ENCODE measurements at places on chromosomes 12 and 14. TPM values are rescaled to one million over a fixed set of nuclear protein-coding genes. Genes with fewer than 3 reads are reported as not detected.

DNA sequence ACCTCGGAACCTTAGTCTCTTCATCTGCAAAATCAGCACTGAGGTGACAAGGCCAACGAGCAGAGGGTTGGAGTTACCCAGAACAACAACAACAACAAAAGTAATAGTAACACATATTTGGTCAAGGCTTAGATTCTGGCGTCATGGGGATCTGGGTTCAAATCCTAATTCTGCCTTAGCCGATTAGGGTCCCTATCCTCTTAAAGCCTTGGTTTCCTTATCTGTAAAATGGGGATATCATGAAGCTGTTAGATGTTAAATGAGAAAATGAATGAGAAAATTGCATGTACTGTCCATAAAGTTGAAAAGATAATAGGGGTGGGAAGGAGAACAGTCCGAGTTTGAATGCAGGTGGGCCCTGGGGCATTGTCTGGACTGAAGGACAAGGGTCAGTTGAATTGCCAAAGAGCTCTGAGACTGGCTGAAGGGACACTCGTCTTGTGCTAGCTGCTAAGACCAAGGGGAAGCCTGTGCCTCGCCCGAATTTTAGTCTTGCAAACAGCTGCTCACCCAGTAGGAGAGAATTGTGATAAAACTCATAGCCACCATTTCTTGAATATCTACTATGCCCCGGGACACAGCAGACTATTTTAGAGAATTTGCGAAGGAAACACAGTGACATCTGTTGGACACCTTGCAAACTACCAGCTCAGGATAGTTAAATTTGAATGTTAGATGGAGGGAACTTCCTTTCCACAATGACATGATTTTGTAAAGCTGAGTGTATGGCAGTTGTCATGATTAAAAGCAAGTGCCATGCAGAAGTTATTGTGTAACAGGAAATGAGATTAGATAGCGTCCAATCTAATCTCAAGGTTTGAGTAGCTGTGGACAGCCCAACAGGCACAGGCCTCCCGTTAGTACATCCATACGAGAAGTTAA lies 6.8 kb upstream of the HNF1A start:
- peak; percentile 83 for DNase-seq

GRCh38 chr14:37257501-37258070 lies 59.8 kb downstream of the MIPOL1 start:
- DNase-seq: no peak

DNA sequence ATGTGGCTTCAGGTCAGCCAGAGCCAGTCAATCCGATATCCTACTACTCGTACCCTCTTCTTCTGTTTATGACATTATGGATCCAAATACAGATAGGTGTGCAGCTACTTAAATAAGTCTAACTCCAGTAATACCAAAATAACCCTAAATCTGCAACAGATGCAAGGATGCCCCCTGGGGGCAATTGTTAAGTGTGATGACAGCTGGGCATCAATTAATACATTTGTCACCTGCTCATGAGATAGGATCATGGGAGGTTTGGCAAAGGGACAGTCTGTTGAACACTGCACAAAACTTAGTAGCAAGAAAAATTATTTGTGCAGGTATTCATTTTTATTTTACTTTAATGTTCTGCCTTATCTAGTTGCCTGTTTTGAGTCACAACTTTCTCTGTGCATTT lies 83.2 kb downstream of the SLC38A6 start:
- DNase-seq: peak; percentile 20

DNA sequence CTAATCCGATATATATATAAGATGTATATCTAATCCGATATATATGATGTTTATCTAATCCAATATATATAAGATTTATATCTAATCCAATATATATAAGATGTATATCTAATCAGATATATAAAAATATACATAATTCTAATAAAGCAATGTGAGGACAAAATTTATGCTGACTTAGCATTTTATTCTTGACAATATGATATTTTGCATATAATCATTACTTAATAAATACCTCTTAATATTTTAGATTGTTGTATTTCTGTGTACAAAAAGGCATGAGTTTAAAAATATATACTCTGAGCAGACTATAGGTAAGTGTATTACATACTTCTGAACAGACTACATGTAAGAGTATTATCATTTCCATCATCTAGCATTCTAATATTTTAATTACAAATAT lies 18.9 kb downstream of the GLIPR1L2 start:
- no peak for DNase-seq

- peak; percentile 59 for DNase-seq
These were observed 17.4 kb downstream of the SDSL start for GRCh38 chr12:113439606-113440030.

- DNase-seq: no peak
These were observed 30.9 kb downstream of the CCDC60 start for GRCh38 chr12:119365451-119365850.

Gene STON2
- total RNA-seq: not detected

DNA sequence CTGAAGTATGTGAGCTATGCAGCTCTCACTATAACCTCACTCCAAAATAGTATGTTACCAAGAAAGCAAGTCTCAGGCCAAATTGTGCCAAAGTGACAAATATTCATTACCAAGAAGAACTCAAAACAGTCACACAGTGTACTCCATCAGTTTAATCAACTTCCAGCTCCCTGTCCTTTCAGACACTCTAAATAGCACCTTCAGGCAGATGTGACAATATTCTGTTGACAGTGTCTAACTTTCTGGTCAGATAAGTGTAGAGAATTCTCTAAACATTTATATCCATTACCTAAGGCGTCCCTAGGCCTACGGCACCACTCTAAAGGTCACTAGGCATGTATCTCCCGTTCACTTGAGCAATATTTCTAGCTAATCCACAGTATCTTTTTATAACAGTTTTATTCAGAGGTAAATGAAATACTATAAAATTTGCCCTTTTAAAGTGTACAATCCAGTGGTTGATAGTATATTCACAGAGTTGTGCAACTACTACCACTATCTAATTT lies 21.7 kb downstream of the CPNE8 start:
- no peak for DNase-seq

DNA sequence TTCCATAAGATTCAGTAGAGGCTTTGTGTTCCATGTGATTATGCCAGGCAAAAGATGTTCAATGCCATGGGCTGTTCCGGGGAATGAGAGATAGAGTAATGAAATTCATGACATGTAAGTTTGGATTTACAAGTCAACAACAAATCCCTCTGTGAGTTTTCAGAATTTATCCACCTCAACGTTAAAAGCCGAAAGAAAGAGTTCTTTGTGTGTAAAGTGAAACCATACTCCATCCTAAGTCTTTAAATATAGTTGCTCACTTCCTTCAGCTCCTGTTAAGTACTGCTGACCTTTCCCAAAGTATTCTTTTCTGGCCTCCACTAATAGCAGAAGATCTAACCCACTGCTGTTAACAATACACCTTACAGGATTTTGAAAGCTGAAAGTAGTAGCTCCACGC lies 190.0 kb downstream of the TMX1 start:
- DNase-seq: no peak

DNA sequence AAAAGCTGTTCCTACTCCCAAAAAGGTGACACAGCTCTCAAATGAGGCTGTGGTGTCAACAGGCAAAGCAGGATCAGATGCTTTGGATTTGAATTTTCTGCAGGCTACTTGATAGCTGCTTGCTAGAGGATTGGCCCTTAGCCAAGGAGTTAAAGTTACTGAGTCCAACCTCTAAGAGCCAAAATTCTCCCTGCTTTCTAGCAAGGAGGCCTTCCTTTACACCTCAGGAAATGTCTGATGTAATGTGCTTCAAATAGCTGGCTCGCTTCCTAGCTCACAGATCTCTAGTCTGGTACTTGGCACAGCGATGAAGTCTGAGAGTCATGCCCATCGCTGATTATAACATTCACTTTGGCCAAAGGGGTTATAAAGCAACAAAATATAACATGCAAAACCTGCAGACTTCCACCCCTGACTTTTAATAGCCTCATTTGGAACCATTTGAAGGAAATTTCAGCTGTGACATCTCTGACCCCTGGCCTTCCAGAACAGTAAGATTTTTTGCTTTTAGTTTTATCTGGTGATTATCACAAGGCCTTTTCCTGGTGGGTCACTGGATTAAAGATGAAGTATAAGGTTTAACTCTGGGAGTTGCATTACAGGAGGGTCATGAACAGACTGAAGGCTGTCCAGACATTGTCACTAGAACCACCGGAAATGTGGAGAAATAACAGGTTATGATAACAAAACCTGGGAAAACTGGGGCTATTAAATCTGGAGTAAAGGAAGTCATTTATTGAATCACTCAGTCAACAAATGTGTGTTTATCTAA lies 189.7 kb downstream of the EPS8 start:
- no peak for DNase-seq

GRCh38 chr14:92651758-92652406 lies 96.5 kb downstream of the LGMN start:
- no peak for DNase-seq

Gene CLEC9A
- total RNA-seq: not detected

Gene PPP1R36
- total RNA-seq: not detected

DNA sequence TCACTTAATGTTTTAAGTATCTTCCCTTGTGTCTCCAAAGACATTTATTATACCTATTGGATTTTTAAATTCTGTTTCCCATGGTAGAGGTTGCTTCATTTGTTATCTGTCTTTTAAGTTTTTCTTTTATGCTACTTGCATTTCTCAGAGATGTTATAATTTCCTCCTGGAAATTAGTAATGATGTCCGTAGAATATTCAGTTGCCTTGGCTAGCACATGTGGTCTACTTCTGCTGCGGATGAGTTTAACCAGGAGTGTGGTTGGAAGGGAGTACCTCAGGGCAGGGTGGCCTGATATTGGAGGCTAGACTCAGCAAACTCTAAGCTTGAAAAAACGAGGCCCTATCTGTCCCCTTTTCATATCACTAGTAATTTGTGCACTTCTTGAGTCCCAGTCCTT lies 8.8 kb upstream of the EVL start:
- DNase-seq: no peak

Gene PTGDR
- total RNA-seq: not detected

- no peak for DNase-seq
These were observed 8.7 kb downstream of the KRT71 start for GRCh38 chr12:52543985-52544883.

Gene YBX3
- 223 TPM for total RNA-seq

Gene INHBC
- total RNA-seq: 0.36 TPM

- DNase-seq: peak; percentile 55
These were observed 59.5 kb downstream of the SEL1L start for GRCh38 chr14:81474148-81474492.

Gene P2RX7
- 0.48 TPM for total RNA-seq

Gene DBX2
- total RNA-seq: not detected

- no peak for DNase-seq
These were observed 216.2 kb downstream of the BCL11B start for GRCh38 chr14:99055816-99056215.

Gene SERPINA10
- total RNA-seq: not detected

GRCh38 chr12:254912-255311 lies 7.7 kb downstream of the SLC6A13 start:
- DNase-seq: no peak

GRCh38 chr12:124750149-124750656 lies 113.5 kb downstream of the SCARB1 start:
- no peak for DNase-seq

DNA sequence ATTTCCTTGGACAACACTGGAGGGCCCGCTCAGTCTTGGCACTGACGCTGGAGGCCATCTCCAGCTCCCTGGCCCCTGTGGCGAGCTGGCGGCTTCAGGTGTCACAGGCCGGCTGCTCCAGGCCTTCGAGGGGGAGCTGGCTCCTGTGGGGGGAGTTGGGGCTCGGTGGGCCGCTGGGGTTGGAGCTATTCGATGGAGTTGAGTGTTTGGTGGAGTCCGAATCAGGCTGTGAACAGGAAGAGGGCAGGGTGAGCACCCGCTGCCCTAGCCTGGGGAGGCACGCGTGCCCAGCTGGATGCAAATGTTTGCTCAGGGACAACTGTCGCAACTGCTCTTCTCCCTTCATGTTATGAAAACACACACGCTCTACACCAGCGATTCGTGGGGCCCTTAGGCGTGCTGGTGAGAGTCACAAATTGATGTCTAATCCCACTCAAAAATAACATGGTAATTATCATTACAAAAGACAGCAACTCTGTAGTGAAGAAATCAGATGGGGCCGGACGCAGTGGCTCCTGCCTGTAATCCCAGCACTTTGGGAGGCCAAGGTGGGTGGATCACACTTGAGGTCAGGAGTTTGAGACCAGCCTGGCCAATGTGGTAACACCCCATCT lies 11.3 kb downstream of the AMN start:
- DNase-seq: peak; percentile 39

GRCh38 chr14:30994681-30995620 lies 30.5 kb upstream of the AP4S1 start:
- DNase-seq: no peak

- DNase-seq: no peak
These were observed 374.8 kb downstream of the TMEM121 start for GRCh38 chr14:105901226-105901625.

Gene DAO
- total RNA-seq: not detected

GRCh38 chr12:120241561-120242274 lies 23.8 kb downstream of the PXN start:
- DNase-seq: no peak

GRCh38 chr14:93619176-93619793 lies 169.0 kb downstream of the PRIMA1 start:
- peak; percentile 58 for DNase-seq

Gene NANOG
- not detected for total RNA-seq

GRCh38 chr14:105863296-105864108 lies 337.1 kb downstream of the TMEM121 start:
- DNase-seq: peak; percentile 48

- no peak for DNase-seq
These were observed 15.1 kb downstream of the PPM1H start for GRCh38 chr12:62919838-62920237.

Measured in OCI-LY7 (cell line).